ENCODE measurements at places on chromosomes 2 and 18.

DNA sequence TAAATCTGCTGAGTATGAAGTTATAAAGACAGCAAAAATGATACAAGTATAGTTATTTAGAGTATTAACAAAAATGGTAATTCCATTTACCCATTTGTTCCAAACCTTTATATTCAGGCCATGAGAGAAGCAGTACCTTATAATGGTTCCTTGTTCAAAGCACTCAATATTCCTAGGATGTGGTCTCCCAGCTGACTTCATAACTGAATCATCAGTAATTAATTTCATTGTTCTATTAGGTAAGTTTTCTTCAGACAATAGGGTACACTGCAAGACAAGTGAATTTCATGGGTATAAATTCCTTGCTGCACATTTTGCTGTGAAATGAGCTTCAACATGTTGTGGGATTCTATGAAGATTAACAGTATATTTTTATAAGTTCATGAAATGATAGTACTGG is 550.8 kb upstream of the ZEB2 start:
- no peak for DNase-seq

DNA sequence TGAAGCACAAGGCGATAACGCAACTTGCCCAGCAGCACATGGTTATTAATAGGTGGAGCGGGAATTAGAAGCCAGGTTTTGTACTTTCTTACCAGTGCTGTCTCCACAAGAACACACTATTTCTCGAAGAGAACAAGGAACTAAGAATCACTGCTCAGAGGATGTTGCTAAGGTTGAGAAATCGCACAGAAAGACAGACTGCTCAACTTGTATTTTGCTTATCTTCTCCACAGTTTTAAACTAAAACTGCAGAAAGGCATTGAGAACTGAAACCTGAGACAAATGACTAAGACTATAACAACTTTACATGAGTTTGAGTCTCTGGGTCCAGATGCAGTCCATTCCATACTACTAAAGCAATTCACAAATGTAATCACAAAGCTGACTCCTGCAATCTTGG is 6.2 kb downstream of the PRKD3 start:
- DNase-seq: no peak

GRCh38 chr2:199851501-199851810 is 464 bp upstream of the FTCDNL1 start:
- no peak for DNase-seq

DNA sequence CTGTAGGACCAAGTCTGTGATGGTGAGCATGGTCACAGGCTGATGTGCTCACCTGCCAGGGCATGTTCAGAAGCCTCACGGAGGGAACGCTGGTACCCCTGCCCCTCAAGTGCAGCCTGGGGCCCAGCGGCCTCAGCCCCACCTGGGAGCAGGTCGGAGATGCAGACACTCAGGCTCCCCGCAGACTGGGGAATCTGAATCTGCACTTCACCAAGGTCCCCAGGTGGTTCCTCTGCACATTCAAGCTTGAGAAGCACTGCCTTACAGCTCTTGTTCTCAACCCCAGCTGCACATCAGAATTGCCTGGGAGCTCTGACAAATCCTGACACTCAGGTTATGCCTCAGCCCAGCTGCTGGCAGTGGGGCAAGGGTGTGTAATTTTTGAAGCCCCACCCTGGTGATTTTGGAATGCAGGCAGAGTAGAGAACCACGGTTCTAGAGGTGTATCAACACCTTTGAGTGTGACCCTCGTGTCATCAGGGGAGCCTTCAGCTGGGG is 54.8 kb downstream of the CRACDL start:
- no peak for DNase-seq

- DNase-seq: no peak
Observed at GRCh38 chr2:99789849-99790248, 300.0 kb upstream of the REV1 start.

- no peak for DNase-seq
Observed at GRCh38 chr2:19550750-19551149, 192.3 kb upstream of the OSR1 start.

GRCh38 chr2:150162241-150162942 is 325.1 kb downstream of the RND3 start:
- DNase-seq: no peak
